ENCODE measurements at places on chromosomes 4 and X.

- DNase-seq, result peak; percentile 3
Measured at GRCh38 chrX:43423876-43424275, 232.2 kb upstream of the MAOA start.

DNA sequence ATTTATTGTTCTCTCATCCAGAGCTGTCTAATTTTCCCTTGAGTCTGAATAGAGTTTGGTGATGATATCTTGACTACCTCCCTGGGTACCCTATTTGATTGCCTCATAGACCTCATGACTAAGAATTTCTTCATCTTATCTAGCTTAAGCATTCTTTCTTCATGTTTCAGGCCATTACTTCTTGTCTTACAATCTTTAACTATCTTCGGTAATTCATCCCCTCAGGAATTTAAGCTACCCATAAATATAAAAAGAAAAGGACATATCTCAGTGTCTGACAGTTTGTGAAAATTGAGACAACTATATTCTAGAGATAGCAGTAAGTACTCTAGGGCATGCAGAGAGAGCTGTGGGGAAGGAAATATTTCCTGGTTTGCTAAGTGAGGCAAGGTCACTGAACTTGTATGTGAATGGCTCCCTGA lies 466.1 kb upstream of the GRID2 start:
- DNase-seq, result peak; percentile 34

DNA sequence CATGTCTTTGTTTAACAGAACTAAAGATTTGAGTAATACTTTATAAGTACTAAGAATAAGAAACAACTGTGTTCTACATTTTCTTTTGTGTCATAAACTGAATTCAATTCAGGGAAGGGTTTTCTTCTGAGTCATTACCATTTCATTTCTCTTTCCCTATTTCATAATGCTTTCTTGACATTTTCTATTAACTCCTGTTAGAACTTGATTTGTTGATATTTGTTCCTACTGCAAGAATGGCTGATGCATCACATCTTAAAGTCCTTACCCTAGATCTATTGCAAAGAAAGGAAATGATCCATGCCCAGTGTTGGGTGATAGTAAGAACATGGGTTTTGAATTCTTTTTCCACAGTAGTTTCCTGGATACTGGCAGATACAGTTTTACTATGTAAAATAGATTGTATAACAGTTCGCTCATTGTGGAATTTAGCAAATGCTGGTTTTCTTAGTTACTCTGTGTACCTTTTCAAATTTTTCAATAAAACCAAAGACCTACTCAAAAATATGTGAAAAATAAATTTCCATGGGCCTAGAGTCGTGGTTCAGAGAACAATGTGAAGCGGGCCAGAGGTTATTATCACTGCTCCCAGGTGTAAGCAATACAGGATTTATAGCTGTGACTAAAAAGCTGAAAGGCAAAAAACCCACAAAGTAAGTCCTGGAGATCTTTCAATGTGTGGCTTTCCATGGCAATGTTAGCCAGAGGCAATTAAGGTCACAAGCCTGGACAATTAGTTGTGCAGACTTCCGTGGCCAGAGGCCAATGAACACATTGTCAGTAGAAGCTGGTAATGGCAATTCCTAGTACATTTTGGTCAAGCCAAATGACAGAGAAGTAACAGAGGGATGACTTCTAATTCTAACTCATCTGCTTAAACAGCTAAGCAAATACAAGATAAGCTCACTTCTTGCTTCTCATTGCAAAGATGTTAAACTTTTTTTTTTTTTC lies 127.3 kb upstream of the FAT4 start:
- DNase-seq, result peak; percentile 1

GRCh38 chr4:88897180-88897579 lies 159.8 kb downstream of the FAM13A start:
- DNase-seq, result peak; percentile 41

DNA sequence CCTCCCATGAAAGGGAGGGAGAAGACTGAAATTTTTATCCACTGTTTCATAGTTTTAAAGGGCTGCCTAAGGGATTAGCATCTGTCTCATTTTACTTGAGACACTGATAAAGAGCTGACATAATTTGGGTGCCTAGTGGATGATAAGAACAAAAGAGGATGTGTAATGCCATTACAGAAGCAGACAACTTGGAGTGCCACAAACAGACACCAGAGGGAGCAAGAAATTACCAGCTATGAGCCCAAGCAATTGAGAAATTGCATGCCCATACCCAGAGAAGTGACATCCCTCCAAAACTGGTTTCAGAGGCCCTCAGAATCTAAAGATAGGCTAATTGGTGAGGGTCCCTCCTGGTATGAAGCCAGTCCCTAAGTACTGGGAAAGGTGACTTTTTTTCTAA lies 38.5 kb upstream of the POU3F4 start:
- peak; percentile 1 for DNase-seq

DNA sequence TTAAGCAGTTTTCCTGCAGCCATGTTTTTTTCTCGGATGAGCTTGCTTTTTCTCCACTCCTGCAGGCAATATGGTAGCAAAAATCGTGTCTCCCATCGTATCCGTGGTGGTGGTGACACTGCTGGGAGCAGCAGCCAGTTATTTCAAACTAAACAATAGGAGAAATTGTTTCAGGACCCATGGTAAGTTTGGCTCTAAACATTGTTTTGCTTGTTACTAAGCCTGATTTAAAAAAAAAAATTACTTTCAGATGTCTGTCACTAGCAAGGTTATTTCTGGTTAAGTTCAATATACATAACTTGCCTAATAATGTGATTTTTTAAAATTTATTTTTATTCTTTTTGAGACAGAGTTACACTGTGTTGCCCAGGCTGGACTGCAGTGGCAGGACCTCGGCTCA lies 17.5 kb upstream of the GYG2 start:
- DNase-seq, result no peak

DNA sequence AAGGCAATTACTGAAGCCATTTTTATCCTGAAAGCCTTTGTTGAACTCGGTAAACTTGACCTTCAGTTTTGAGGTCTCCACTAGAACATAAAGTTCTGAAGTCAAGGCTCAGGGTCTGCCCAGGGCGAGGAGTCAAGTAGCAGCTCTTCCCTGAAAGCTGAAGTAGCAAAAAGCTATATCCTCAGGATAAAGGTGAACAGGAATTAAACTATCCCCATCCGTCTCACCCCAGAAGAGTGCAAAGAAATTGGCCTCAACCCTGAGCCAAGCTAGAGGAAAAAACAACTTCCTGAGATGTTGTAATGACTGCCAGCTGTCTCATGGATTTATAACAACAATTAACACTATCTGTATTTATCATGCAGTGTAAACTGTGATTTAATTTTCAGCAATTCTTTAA lies 590.8 kb downstream of the SPRY1 start:
- DNase-seq, result no peak

GRCh38 chrX:40062525-40063155 lies 35.1 kb downstream of the BCOR start:
- DNase-seq, result no peak

- no peak for DNase-seq
Measured at GRCh38 chr4:121749225-121749624, 15.7 kb downstream of the SMIM43 start.

DNA sequence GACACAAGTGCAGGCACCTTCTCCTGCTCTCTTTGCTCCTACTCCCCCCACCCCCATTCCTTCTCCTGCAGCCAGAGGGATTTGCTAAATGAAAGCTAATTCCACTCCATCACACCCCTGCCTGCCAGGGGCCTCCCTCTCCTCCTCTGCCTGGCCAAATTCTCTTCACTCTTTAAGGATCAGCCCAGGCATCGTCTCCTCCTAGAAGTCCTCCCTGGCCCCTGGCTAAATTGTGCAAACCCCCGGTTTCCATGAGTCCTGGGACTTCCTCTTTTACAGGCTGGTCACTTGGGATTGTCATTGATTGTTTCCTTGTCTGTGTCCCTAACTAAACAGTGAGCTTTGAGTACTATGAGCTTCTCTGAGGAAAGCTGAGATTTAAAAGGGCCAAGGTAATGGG lies 8.7 kb upstream of the ABLIM2 start:
- DNase-seq, result no peak

- DNase-seq, result no peak
Measured at GRCh38 chr4:92257931-92258857, 45.6 kb upstream of the GRID2 start.

GRCh38 chr4:121827853-121828252 lies 4.2 kb upstream of the CCNA2 start:
- peak; percentile 42 for DNase-seq

GRCh38 chr4:33381816-33382215 lies 2661.6 kb downstream of the PCDH7 start:
- no peak for DNase-seq

DNA sequence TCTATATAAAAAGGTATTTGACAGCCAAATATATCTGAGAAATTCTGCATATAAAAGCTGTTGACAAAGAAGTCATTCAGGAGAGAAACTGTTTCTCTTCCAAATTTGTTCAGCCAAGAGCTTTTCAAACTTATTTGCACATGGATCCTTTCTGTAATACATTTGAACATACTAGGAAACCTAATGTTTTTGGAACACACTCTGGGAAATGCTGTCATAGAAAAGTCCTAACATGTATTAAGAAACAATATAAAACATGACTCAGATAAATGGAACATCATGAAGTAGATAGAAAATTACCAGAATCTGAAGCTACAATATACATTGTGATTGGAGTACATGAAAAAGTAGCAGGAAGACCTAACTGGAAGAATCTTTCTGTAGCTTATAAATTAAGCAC lies 781.5 kb upstream of the EPHA5 start:
- no peak for DNase-seq

DNA sequence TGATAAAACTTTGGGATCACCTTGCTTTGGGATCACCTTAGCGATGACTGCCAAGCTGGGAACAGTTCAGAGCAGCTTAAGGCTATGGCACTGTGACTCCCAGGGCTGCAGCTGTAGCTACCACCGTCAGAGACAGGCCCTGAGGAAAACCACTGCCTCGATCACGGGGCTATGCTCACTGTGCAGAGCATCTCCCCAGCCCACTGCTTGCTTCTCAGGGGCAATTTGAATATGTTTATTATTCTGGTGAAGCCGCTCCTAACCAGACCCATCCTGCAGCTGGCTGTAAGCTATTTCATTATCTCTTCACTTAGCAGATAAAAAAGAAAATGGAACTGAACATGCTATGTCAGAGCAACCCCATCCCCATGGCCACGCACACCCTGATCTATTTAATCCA lies 328.5 kb downstream of the EVC2 start:
- DNase-seq, result no peak

GRCh38 chr4:114057746-114058145 lies 78.3 kb upstream of the ARSJ start:
- no peak for DNase-seq
